ENCODE measurements at places on chromosomes 4 and X.

GRCh38 chrX:138740341-138740740 lies 28.8 kb upstream of the FGF13 start:
- no peak for DNase-seq

DNA sequence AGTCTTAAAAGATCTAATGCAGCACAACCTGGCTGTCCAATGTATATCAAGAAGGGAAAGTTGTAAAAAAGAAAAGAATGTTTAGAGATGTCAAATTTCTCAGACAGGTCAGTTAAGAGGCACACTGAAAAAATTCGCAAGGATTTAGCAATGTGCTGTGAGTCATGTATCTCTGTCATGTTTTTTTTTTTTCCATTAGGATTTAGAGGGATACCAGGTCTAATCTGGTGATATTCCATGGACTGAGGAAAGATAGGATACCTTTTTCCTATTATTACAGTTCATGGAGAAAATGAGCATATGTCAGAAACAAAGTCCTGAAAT lies 815.4 kb upstream of the PCDH10 start:
- DNase-seq: no peak

GRCh38 chr4:158958489-158959270 lies 144.2 kb upstream of the RAPGEF2 start:
- DNase-seq: no peak

DNA sequence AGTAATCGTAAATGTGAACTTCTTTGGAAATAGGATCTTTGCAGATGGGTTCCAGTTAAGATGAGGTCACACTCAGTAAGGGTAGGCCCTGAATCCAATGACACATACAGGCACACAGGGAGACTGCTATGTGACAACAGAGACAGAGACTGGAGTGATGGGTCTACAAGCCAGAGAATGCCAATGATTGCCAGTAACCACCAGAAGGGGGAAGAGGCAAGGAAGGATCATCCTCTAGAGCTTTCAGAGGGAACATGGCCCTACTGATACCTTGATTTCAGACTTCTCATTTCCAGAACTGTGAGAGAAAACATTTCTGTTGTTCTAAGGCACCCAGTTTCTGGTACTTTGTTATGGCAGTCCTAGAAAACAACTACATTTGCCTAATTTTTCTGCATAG lies 73.1 kb upstream of the CCDC160 start:
- DNase-seq: no peak

DNA sequence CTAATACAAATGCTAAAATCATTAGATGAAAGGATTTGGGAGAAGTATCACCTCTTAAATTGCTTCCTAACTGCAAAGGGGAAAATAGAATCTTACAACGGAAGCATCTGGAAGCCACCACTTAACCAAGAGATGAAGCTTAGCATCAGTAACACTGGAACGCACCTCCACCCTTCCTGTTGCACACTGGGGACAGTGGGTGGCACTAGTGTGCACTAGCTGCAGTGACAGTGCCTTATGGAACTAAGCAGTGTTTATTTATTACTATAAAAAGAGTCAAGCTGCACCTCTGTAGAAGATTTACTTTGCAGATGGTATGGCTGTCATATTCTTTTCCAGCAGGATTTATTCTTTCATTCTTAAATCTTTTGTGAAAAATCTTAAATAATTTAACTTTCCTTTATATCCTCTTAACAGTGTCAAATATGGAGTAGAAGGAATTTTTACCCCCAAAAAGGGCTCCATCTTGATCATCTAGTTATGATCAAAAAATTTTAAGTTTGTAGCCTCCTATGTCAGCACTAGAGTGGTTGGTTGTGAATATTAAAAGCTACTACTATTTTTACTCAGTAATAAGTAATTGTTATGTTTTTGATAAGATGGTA lies 76.7 kb downstream of the SCD5 start:
- DNase-seq: peak; percentile 47

- DNase-seq: no peak
Observed at GRCh38 chrX:135324463-135324862, 15.2 kb downstream of the ETDC start.

- no peak for DNase-seq
Observed at GRCh38 chrX:42739741-42740140, 38.2 kb downstream of the PPP1R2C start.

DNA sequence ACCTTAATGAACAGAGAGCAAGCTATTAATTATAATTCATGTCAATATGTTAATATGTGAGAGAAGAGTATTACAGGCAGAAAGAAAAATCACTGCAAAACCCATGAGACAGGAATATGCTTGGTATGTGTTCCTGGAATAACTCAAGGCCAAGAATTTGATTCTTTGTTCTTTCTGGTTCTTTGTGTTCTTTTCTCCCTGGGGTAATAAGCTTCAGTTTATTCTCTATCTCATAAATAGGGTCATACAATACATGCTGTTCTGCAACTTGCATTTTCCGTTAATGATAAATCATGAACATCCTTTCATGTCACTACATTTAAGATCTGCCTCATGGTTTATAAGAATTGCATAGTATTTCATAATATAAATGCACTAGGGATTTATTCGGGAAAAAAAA lies 16.8 kb upstream of the THOC2 start:
- peak; percentile 27 for DNase-seq

- DNase-seq: no peak
Observed at GRCh38 chrX:55074851-55075467, at the start of gene PAGE2B. Gene PAGE2B (plus strand): TSS chrX:55075030. CDS start chrX:55076042, 1,012 bp downstream.

DNA sequence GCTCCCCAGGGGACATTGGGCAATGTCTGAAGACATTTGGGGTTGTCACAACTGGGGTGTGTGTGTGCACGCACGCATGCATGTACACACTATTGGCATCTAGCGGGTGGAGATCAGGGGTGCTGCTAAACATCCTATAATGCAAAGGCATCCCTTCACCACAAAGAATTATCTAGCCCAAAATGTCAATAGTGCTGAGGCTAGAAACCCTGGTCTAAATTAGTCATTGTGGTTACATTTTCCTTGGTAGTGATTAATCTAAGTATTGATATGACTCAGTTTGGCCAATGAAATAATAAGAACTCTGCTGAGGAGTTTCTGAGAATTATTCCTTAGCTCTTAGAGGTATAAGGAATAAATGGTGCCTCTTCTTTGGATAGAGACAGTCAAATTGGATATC lies 200.2 kb downstream of the CLCN4 start:
- DNase-seq: peak; percentile 23

- DNase-seq: peak; percentile 38
Observed at GRCh38 chr4:82430964-82431745, 765 bp downstream of the ENOPH1 start.

GRCh38 chrX:3046253-3047240 lies 5.3 kb downstream of the ARSF start:
- no peak for DNase-seq

DNA sequence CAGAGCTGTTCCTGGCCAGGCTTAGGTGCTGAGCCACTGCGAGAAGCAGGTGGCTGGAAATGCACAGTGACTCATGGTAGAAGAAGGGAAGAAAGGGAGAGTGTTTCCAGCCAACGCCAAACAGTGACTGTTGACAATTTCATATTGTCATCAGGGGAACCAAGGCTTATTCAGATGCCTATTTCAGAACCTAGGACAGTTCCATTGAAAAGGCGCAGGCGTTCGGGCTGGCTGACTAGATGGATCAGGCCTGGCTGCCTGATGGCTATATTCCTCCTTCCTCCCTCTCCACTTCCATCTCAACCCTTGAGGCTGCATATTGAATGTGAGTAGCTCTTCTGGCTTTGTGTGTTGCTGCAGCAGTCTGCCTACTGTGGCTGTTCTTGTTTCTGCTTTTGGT lies 73.0 kb upstream of the FRMPD4 start:
- DNase-seq: peak; percentile 63

DNA sequence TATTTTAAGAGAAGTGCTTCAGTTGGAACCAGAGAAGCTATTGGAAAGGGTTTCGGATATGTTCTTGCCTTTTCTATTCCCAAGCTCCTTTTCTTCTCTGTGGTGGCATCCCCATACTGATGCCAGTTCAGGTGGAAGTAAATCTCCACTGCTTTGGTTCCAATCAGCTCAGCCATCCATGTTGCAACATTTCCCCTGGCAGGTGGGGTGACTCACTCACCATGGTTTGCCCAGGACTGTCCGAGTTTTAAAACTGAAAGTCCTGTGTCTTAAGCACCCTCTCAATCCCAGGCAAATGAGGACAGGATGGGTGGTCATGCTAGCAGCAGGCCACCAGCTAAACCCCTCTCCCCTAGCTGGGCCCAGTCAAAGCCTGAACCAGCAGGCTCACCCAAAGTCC lies 15.1 kb downstream of the RAI2 start:
- DNase-seq: no peak

DNA sequence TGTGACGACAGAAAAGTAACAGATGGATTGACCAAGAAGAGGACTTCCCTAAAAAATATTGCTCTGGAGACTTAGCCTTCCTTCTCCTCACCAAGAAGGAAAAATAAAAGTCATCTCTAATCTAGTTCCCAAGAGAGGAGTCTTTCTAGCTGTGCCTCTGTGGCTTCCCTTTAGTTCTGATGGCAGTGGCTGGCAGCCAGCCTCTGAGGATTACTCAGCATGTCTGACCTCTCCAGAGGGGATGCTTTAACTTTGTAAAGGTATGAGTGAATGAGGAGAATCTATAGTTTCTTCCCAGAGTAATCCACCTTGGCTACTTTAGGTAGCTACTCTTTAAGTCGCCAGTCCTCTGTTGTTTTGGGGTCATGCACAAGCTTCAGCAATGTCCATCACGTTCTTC lies 163.9 kb upstream of the KIT start:
- peak; percentile 54 for DNase-seq

DNA sequence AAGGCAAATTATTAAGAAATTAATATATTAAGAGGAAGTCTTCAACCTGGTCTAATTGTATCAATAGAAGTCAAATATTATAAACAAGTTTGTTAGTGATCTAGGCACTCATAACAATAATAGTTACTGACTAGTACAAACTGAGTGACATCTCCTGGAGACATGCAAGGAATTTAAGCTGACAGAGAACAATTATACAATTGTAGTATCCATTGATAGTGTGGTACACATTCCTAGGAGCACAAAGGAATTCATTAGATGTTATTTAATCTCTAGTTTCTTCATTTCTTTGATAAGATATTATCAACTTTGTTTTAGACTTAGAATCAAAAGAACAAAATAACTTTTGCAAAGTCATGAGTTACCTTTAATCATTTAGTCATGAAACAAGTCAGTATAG lies 1048.6 kb downstream of the PCDH7 start:
- no peak for DNase-seq

DNA sequence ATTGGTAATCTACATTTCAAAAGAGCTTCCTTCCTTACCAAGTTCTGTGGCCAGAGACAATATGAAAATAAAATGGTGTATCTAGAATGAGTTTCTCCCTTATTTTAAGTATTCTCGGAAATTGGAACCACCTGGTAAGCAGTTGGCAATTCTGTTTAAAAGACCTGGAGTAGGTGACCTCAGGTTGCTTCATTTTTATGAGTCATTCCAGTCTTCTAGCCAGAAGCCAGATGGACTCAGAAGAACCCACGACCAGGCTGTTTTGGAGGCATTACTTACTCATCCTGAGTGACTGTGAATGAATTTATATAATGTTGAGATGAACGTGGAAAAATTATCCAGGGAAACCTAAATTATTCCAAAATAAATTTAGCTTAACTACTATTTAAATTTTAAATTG lies 9.1 kb downstream of the BMPR1B start:
- DNase-seq: peak; percentile 30

GRCh38 chrX:41333744-41334362 lies at the start of gene DDX3X:
Gene DDX3X (plus strand): TSS chrX:41334162. CDS start chrX:41334253, 91 bp downstream.
- DNase-seq: peak; percentile 96

DNA sequence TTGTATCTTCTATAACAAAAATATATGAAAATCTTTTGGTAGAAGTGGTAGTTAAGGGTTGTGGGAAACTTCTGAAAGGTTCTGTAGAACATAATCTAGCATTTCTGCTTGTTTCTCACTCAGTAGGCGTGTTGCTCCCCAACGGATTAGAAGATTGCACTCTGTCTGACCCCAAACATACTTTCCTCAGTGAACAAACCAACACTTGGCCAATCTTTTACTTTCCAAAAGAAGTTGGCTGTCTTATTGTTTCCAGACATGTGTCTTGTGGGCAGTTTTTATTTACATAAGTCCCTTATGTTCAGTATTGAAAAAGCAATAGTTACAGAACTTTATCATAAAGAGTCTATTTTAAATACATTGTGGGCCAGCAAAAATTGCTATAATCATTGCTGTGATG lies 312.8 kb upstream of the EPHA5 start:
- DNase-seq: peak; percentile 65

GRCh38 chrX:24235084-24235710 lies 78.7 kb downstream of the SUPT20HL2 start:
- no peak for DNase-seq

GRCh38 chr4:63620271-63620670 lies 789.0 kb downstream of the TECRL start:
- no peak for DNase-seq

- no peak for DNase-seq
Observed at GRCh38 chr4:24675721-24676389, 91.5 kb upstream of the DHX15 start.

DNA sequence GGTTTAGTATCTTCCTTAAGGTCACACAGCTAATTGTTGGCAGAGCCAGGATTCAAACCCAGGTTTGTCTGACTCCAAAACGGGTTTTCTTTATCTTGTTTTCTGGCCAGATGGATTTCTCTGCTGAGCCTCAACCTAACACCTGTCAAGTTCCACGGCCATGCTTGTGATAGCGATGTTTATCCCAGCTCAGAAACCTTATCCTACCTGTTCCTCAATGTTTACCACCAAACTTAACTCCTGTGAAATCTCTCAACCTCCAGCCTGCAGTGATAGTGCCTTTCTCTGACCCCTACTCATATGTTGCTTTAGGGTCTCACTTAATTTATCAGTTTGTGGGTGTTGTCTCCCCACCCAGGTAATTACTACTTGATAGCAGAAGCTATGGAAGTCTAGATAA lies 246.0 kb downstream of the DCTD start:
- DNase-seq: no peak

- DNase-seq: no peak
Observed at GRCh38 chr4:126630230-126630629, 1002.5 kb upstream of the INTU start.

DNA sequence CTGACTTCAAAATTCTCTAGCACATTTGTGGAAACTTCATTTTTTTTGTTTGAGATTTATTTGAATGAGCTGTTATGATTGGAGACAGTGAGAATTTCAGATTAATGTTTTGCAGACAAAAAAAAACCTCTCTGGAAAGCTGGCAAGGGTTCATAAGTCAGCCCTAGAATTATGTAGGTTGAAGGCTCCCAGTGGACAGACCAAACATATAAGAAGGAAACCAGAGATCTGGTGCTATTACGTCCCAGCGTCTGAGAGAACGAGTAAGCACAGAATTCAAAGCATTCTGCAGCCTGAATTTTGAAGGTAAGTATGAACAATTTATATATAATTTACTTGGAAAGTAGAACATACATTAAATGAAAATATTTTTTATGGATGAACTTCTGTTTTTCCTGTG lies at the start of gene AGTR2:
AGTR2 (plus strand) TSS at position 234 of the 400 bp plus-strand sequence. CDS start 1,537 bp downstream, outside the sequence.
- DNase-seq: no peak

- DNase-seq: no peak
Observed at GRCh38 chr4:2828758-2829181, 14.9 kb upstream of the ADD1 start.

GRCh38 chr4:100852326-100852725 lies 334.5 kb upstream of the EMCN start:
- no peak for DNase-seq

GRCh38 chr4:32661229-32661628 lies 1941.1 kb downstream of the PCDH7 start:
- DNase-seq: no peak

- DNase-seq: no peak
Observed at GRCh38 chrX:111411983-111412382, at the start of gene DCX. Gene DCX (minus strand): TSS chrX:111412192. CDS start chrX:111410398, 1,794 bp downstream.

- peak; percentile 9 for DNase-seq
Observed at GRCh38 chrX:118355225-118355920, 9.5 kb downstream of the WDR44 start.
